Upper lobe of right lung (tissue), 1 donor: ENCODE measurements at places on chromosomes 2 and 18. TPM values are rescaled to one million over a fixed set of nuclear protein-coding genes. Genes with fewer than 3 reads are reported as not detected.

DNA sequence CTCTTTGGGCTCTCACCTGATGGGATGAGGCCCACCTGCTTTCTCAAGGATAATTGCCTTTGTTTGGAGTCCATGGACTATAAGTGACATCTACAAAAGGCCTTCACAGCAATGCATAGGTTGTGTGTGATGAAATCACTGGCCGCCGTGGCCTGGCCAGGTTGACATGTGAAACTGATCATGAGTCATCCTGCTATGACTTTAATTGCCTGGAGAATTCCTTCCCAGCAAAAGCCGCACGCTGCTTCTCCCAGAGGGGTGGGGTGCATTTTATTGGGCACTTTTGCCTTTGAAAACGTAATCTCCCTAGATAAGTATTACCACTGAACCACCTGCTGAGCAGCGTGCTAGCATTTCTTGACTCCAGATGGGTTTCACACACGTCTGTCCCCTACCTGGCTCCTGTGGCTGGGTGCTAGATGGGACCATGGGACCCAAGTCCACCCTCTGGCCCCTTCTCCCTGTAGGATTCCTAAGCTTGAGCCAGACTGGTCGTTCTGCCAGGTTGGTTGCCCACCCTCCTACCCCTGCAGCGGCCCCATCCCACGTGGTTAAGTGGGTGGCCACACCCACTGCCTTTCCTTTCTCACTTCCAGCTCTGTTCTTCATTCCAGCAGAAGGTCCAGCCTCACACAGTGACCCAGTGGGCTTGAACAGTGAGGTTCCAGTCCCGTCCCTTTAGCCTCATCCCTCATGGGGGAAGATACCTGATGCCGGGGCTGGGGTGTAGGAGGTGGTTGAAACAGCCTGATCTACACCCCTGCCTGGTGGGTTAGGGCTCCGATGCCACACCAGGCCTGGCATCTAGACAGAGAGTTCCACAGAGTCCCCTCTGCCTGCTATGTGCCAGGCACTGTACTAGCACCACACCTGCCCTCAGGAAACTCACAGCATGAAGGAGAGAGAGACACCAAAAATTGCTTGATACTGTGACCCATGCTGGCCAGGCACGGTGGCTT, 89.6 kb downstream of the GBX2 start:
- H3K4me3 ChIP-seq = no peak overlapping the region
- no peaks in the 10 kb centered on the region for H3K4me1 ChIP-seq
- no peak overlapping the region for H3K27ac ChIP-seq

DNA sequence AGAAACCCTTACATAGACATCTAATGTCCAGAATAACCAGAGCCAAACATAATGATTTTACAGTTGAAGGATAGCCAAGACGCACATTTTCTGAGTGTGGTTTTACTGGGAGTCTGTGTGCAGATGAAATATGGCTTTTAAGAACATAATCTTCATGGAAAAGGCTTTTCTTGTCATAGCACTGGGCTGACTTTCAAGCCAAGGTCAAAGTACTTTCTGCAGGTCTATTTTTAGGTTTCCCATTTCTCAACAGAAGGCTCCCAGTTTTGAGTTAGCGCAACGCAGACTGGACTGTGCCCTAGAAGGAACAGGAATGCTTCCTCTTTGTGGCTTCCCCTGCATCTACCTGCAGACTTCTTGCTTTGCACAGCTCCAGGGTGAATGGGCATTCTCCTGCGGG, 92.3 kb upstream of the UPP2 start:
- H3K36me3 ChIP-seq = no peaks in the 10 kb centered on the region
- H3K4me1 ChIP-seq = peaks cover 7% of the 10 kb centered on the region
- no peak for DNase-seq
- H3K4me3 ChIP-seq = no peak overlapping the region

GRCh38 chr2:105494683-105495425, 96.0 kb upstream of the FHL2 start:
- no peak for DNase-seq
- H3K4me1 ChIP-seq = no peaks in the 10 kb centered on the region
- H3K4me3 ChIP-seq = no peak overlapping the region
- no peaks in the 10 kb centered on the region for H3K36me3 ChIP-seq
- H3K27me3 ChIP-seq = no peaks in the 10 kb centered on the region

- H3K4me3 ChIP-seq = no peak overlapping the region
- H3K36me3 ChIP-seq = no peaks in the 10 kb centered on the region
- H3K27ac ChIP-seq = no peak overlapping the region
- no peaks in the 10 kb centered on the region for H3K4me1 ChIP-seq
- no peak for DNase-seq
- no peaks in the 10 kb centered on the region for H3K27me3 ChIP-seq
These were observed 240.2 kb downstream of the SH3BP4 start for GRCh38 chr2:235191978-235192377.

MAB21L4 gene
- total RNA-seq = 22.2 TPM
